ENCODE measurements at places on chromosomes 12 and 14.

- H3K36me3 ChIP-seq, result no peaks in the 10 kb centered on the region
- peaks cover 1% of the 10 kb centered on the region for H3K4me1 ChIP-seq
- no peak for DNase-seq
- H3K27ac ChIP-seq, result no peak overlapping the region
- no peak overlapping the region for H3K4me3 ChIP-seq
Observed at GRCh38 chr14:53355581-53356112, 202.5 kb upstream of the DDHD1 start.

GRCh38 chr12:5650281-5650680, 218.4 kb downstream of the NTF3 start:
- H3K4me1 ChIP-seq, result no peaks in the 10 kb centered on the region
- H3K27me3 ChIP-seq, result peaks cover 26% of the 10 kb centered on the region
- no peak for DNase-seq

GRCh38 chr12:5513406-5513805, 81.5 kb downstream of the NTF3 start:
- H3K36me3 ChIP-seq, result no peaks in the 10 kb centered on the region
- no peaks in the 10 kb centered on the region for H3K4me1 ChIP-seq
- no peak overlapping the region for H3K27ac ChIP-seq
- H3K27me3 ChIP-seq, result peaks cover 21% of the 10 kb centered on the region
- no peak for DNase-seq

DNA sequence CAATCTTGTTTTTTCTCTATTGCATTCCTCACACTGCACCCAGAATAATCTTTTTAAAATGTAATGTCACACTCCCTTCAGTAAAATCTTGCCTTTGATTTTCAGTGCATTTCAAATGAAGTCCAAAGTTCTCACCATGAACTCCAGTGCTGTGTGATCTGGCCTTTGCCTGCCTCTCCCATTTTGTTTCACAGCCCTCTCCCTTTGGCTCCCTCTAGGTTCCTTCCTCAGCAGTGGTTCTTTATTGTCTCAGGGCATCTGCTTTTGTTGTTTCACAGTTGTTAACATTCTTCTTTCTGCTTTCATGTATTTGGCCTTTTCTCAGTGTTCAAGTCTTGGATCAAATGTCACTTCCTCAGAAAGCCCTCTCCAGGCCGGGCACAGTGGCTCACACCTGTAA, 84.5 kb upstream of the AMN1 start:
- H3K36me3 ChIP-seq, result no peaks in the 10 kb centered on the region
- DNase-seq, result no peak
- H3K4me3 ChIP-seq, result no peak overlapping the region
- no peaks in the 10 kb centered on the region for H3K27me3 ChIP-seq

- DNase-seq, result no peak
- H3K27ac ChIP-seq, result no peak overlapping the region
- no peaks in the 10 kb centered on the region for H3K4me1 ChIP-seq
Observed at GRCh38 chr12:93336291-93336741, 41.4 kb upstream of the NUDT4 start.

GRCh38 chr12:95998611-95999286, 2.6 kb upstream of the HAL start:
- peaks cover 30% of the 10 kb centered on the region for H3K36me3 ChIP-seq
- no peak overlapping the region for H3K4me3 ChIP-seq
- no peaks in the 10 kb centered on the region for H3K27me3 ChIP-seq
- H3K27ac ChIP-seq, result no peak overlapping the region
- no peak for DNase-seq
- peaks cover 10% of the 10 kb centered on the region for H3K4me1 ChIP-seq

DNA sequence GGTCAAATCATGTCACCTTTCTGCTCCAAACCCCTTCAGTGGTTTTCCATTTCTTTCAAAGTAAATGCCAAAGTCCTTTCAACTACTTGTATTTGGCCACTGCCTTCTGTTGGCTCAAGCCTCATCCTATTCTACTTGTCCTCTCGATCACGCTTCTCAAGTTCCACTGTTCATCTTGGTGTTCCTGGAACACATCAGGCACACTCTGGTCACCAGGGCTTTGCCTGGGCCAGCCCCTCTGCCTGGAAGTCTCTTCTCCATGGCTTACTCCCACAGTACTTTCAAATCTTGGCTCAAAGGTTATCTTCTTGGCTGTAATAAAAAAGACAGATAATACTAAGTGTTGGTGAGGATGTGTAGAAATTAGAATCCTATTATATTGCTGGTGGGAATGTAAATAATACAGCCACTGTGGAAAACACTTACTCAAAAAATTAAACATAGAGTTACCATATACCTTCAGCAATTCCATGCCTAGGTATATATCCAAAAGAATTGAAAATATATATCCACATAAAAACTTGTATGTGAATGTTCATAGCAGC, 17.3 kb upstream of the PPFIBP1 start:
- H3K4me1 ChIP-seq, result peaks cover 11% of the 10 kb centered on the region
- H3K27me3 ChIP-seq, result peaks cover 59% of the 10 kb centered on the region
- DNase-seq, result no peak
- H3K4me3 ChIP-seq, result no peak overlapping the region
- no peak overlapping the region for H3K27ac ChIP-seq

DNA sequence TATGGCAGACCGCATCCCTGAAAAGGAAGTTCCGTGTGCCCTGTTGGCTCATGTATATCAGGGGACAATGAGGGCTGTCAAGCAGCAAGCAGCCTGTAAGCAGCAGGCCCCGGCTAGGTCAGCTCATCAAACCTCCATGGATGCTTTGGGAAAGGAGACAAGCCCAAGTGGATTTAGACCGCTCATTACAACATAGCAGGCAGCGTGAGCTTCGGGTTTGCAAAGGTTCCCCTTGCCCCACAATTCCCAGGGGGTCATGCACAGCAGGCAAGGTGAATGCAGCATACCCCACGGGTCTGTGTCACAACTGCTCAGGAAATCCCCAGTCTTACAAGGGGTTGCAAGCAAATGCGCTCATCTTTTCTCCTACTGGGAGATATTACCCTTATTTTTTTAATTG, 54.6 kb downstream of the KCNK13 start:
- no peak overlapping the region for H3K4me3 ChIP-seq
- no peak for DNase-seq
- no peak overlapping the region for H3K27ac ChIP-seq
- no peaks in the 10 kb centered on the region for H3K36me3 ChIP-seq
- H3K27me3 ChIP-seq, result peaks cover 48% of the 10 kb centered on the region

DNA sequence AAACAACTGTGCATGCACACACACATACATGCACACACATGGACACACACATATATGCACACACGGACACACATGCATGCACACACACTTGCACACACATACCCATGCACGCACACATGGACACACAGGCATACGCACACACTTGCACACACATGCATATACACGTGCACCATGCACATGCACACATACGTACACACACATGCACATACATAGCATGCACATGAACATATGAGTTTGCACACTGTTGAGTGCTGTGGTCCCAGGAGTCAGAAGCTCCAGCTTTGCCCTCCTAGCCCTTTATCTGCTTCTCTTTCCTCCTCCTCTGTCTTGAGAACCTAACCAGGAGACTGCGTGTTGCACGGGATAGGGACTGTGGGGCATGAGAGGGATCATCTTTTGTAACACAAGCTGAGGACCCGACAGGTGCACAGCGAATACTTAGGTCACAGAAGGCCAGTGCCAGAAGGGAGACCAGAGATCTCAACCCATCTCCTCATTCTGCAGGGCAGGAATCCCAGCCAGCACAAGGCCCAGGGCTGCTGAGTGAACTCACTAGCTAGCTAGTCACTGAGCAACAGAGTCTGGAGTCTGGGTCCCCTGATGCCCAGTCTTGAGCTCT, 3.5 kb upstream of the LRTM2 start:
- H3K27me3 ChIP-seq, result peaks cover 29% of the 10 kb centered on the region
- no peak overlapping the region for H3K4me3 ChIP-seq
- H3K4me1 ChIP-seq, result peaks cover 9% of the 10 kb centered on the region
- no peaks in the 10 kb centered on the region for H3K36me3 ChIP-seq
- no peak for DNase-seq

GRCh38 chr12:109239179-109239578, 69.9 kb downstream of the FOXN4 start:
- H3K27ac ChIP-seq, result peak overlapping the region; percentile 62
- H3K4me1 ChIP-seq, result peaks cover 5% of the 10 kb centered on the region
- no peak overlapping the region for H3K4me3 ChIP-seq
- no peak for DNase-seq

GRCh38 chr12:57550641-57551549, 1.1 kb downstream of the KIF5A start:
- H3K27me3 ChIP-seq, result peaks cover 7% of the 10 kb centered on the region
- peak overlapping the region; percentile 82 for H3K4me3 ChIP-seq
- H3K4me1 ChIP-seq, result peaks cover 26% of the 10 kb centered on the region
- H3K36me3 ChIP-seq, result peaks cover 11% of the 10 kb centered on the region

- no peak overlapping the region for H3K4me3 ChIP-seq
- no peak overlapping the region for H3K27ac ChIP-seq
- H3K27me3 ChIP-seq, result no peaks in the 10 kb centered on the region
Observed at GRCh38 chr14:53668897-53669296, 287.7 kb downstream of the BMP4 start.

DNA sequence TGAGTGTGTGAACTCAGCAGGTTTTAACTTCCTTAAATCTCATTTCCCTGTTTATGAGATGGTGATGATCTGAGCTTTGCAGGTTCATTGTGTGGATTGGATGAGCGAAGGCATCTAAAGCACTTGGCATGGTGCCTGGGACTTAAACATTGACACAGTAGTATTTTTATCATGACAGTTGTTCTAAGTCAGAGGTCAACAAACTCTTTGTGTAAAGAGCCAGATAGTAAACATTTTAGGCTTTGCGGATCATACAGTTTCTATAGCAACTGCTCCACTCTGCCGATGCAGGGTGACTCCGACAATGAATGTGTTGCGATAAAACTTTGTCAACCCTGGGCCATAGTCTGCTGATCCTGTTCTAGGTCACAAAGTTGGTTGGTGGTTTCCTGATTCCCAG, 25.2 kb downstream of the SLC24A4 start:
- H3K36me3 ChIP-seq, result no peaks in the 10 kb centered on the region
- no peak overlapping the region for H3K4me3 ChIP-seq
- no peak overlapping the region for H3K27ac ChIP-seq
- DNase-seq, result no peak

- H3K27me3 ChIP-seq, result peaks cover 2% of the 10 kb centered on the region
- peak overlapping the region; percentile 80 for H3K4me3 ChIP-seq
- H3K36me3 ChIP-seq, result no peaks in the 10 kb centered on the region
- DNase-seq, result peak; percentile 43
Observed at GRCh38 chr14:100304825-100305323, 1.4 kb downstream of the SLC25A29 start.

GRCh38 chr12:52006726-52007157, at the start of gene TAMALIN:
Gene TAMALIN, plus strand, starts transcription at chr12:52006946. Its CDS starts 74 bp downstream, at chr12:52007020.
- H3K27ac ChIP-seq, result peak within 1 kb of the TSS; percentile 87
- H3K4me1 ChIP-seq, result peaks cover 18% of the 10 kb centered on the region
- H3K36me3 ChIP-seq, result peaks cover 18% of the 10 kb centered on the region
- peaks cover 15% of the 10 kb centered on the region for H3K27me3 ChIP-seq
- H3K4me3 ChIP-seq, result peak within 1 kb of the TSS; percentile 83
- peak; percentile 85 for DNase-seq

DNA sequence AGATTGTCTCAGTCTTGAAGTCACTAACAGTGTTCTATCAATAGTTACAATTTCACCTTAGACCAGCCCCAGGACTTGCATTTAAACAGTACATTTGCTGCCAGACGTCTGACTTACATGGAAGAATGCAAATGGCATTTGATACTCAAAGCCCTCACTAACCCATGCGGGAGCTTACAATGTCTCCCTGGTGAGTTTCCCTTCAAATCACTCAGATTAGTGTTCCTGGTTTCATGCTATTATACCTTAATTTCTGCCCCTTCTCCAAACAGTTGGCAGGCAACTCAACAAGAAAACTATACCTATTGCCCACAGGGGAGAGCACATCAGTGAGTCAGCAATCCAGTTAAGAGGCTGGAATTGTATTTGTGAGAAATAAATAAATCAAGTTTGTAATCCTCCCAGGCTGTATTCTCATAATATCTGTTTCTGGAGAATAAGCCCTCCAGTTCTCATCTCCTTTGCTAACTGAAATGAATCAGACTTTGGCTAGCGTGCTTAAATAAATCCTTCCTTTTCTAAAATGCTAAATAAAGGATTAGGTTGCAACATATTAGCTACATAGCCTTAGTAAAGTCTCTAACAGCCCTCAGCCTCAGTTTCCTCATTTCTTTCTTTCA, 23.7 kb downstream of the GSTZ1 start:
- H3K27me3 ChIP-seq, result no peaks in the 10 kb centered on the region
- no peak overlapping the region for H3K27ac ChIP-seq
- H3K36me3 ChIP-seq, result peaks cover 74% of the 10 kb centered on the region
- no peak overlapping the region for H3K4me3 ChIP-seq

- no peaks in the 10 kb centered on the region for H3K27me3 ChIP-seq
- H3K36me3 ChIP-seq, result no peaks in the 10 kb centered on the region
Observed at GRCh38 chr12:107537464-107538119, 148.0 kb upstream of the PWP1 start.

DNA sequence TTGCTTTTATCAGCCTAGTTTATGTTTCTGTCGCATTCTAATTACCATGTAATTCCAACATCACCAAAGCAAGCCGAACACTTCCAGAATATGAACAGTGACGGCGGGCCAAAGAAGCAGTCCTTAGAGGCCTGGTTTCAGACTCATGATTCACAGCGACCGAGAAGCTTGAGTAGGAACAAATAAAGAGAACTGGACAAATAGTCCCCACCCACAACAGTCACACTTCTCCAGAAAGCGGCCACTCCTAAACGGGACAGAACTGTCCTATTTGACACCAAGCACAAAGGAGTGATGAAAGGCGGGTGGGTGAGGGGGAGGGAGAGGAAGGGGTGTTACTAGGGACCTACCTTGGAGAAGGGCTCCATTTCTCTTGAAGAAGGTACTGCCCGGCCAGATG, 136.4 kb downstream of the FOXN3 start:
- H3K27ac ChIP-seq, result no peak overlapping the region
- H3K27me3 ChIP-seq, result no peaks in the 10 kb centered on the region
- no peak overlapping the region for H3K4me3 ChIP-seq
- H3K36me3 ChIP-seq, result peaks cover 75% of the 10 kb centered on the region

DNA sequence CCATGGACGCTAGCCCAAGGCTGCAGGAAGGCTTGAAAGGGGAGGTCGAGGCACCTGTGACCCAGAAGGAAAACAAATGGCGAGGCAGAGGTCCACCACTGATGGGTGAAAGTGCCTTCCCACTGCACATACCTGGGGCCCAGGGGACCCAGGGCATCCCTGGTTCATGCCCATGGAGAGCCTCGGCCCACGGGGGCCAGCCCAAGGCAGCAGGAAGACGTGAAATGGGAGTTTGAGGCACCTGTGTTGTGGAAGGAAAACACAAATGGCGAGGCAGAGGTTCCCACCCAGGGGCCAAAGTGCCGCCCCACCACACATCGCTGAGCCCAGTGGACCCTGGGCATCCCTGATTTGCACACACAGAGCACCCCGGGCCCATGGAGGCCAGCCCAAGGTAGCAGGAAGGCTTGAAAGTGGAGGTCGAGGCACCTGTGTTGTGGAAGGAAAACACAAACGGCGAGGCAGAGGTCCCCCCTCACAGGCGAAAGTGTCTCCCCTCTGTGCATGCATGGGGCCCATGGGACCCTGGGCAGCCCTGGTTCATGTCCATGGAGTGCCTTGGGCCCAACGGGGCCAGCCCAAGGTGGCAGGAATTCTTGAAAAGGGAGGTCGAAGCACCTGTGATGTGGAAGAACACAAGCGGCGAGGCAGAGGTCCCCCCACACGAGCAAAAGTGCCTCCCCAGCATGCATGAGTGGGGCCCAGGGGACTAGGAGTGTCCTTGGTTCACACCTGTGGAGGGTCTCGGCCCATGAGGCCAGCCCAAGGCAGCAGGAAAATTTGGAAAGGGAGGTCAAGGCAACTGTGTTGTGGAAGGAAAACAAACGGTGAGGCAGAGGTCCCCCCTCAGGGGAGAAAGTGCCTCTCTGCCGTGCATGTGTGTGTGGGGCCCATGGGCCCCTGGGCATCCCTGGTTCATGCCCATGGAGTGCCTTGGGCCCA, 383.3 kb downstream of the ALG10 start:
- no peaks in the 10 kb centered on the region for H3K4me1 ChIP-seq
- DNase-seq, result peak; percentile 14
- no peak overlapping the region for H3K4me3 ChIP-seq
- H3K27ac ChIP-seq, result no peak overlapping the region

Data from activated T-cell treated with anti-CD3 and anti-CD28 coated beads, Interleukin-2, amount 50 U/mL, for 24 hours (primary cell).